ENCODE measurements at places on chromosomes 1 and 21. TPM values are rescaled to one million over a fixed set of nuclear protein-coding genes. Genes with fewer than 3 reads are reported as not detected.

DNA sequence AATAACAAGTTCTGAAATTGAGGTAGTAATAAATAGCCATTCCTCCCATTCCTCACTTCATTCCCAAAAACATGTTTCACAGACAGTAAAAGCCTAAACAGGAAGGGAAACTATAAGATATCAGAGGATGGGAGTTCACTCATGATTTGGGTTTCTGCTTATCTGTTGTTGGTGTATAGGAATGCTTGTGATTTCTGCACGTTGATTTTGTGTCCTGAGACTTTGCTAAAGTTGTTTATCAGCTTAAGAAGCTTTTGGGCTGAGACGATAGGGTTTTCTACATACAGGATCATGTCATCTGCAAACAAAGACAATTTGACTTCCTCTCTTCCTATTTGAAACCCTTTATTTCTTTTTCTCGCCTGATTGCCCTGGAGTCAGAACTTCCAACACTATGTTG lies 26.0 kb upstream of the POFUT2 start:
- no peak for DNase-seq

- DNase-seq = no peak
These were observed 38.5 kb downstream of the EPHA2 start for GRCh38 chr1:16117369-16117768.

GRCh38 chr1:51516649-51517158 lies 2.4 kb downstream of the EPS15 start:
- DNase-seq = no peak

DNA sequence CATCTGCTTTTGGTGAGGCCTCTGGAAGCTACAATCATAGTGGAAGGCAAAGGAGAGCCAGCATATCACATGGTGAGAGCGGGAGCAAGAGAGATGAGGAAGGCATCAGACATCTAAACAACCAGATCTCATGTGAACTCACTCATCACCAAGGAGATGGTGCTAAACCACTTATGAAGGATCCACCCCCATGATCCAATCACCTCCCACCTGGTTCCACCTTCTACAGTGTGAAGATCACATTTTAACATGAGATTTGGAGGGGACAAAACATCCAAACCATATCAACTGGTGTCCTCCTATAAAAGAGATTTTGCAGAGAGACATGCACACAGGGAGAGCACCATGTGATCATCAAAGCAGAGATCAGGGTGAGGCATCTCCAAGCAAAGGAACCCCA lies 578.6 kb downstream of the MATN1 start:
- no peak for DNase-seq

GRCh38 chr1:15735304-15736037 lies 587 bp upstream of the SLC25A34 start:
- no peak for DNase-seq

- no peak for DNase-seq
These were observed 252.8 kb upstream of the ADGRL2 start for GRCh38 chr1:81547912-81548303.

DNA sequence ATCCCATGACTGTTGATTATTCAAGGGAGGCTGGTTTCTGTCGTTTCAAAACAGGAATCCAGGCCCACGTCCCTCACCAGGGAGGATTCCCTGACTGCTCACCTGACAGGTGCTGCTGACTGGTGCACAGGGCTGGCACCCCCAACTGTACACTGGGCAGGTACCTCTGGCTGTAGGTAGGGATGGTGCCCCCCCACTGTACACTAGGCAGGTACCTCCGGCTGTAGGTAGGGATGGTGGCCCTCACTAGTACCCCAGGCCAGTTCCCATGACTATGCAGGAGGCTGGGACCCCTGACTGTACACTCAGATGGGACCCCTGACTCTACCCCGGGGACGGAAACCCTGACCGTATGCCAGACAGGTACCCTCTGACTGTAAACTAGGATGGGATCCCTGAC lies 33.6 kb upstream of the PDE9A start:
- DNase-seq = no peak

DNA sequence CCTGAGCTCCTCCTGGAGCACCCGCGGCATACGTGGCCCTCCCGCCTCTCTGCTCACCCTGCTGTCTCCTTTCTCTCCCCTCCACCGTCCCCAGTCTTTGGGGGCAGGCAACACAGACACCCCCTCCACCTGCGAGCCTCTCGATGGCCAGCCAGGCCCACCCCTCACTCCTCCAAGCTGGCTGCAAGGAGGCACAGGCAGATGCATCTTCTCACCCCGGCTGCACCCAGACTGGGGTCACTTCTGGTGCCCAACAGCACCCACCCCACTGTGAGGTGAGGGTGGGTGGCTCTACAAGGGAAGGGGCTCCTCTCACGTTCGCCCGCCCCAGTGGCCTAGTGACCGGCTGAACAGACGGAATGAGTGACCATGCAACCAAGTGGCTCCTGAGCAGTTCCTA lies 108.0 kb upstream of the ARHGEF16 start:
- DNase-seq = no peak

AMY1B gene
- polyA plus RNA-seq = 0.40 TPM

HENMT1 gene
- polyA plus RNA-seq = 9.6 TPM

Measured in renal pelvis (tissue), 12 donors.